Spleen (tissue), 13 donors: ENCODE measurements at places on chromosomes 11 and 22. TPM values are rescaled to one million over a fixed set of nuclear protein-coding genes. Genes with fewer than 3 reads are reported as not detected.

FADS1 gene
- 8.6 TPM for total RNA-seq

ROBO4 gene
- 172 TPM for total RNA-seq

ARHGAP8 gene
- total RNA-seq, result 36.2 TPM

OR5P2 gene
- total RNA-seq, result not detected

- peaks cover 6% of the 10 kb centered on the region for H3K27me3 ChIP-seq
- H3K36me3 ChIP-seq, result no peaks in the 10 kb centered on the region
- no peak overlapping the region for H3K4me3 ChIP-seq
These were observed 96.7 kb downstream of the RPS6KA4 start for GRCh38 chr11:64455456-64456261.

GRCh38 chr11:117181586-117182550 is 3.3 kb downstream of the SIDT2 start:
- peaks cover 19% of the 10 kb centered on the region for H3K4me1 ChIP-seq
- no peak for DNase-seq
- no peaks in the 10 kb centered on the region for H3K36me3 ChIP-seq
- no peaks in the 10 kb centered on the region for H3K27me3 ChIP-seq
- no peak overlapping the region for H3K4me3 ChIP-seq

- H3K4me3 ChIP-seq, result no peak overlapping the region
- no peaks in the 10 kb centered on the region for H3K27me3 ChIP-seq
- no peak overlapping the region for H3K27ac ChIP-seq
These were observed 17.8 kb upstream of the WNT7B start for GRCh38 chr22:45994491-45995404.

- no peaks in the 10 kb centered on the region for H3K27me3 ChIP-seq
- no peaks in the 10 kb centered on the region for H3K4me1 ChIP-seq
- no peak for DNase-seq
- H3K4me3 ChIP-seq, result no peak overlapping the region
- H3K27ac ChIP-seq, result no peak overlapping the region
- no peaks in the 10 kb centered on the region for H3K36me3 ChIP-seq
These were observed 91.1 kb downstream of the MYO18B start for GRCh38 chr22:25833091-25833490.

DNA sequence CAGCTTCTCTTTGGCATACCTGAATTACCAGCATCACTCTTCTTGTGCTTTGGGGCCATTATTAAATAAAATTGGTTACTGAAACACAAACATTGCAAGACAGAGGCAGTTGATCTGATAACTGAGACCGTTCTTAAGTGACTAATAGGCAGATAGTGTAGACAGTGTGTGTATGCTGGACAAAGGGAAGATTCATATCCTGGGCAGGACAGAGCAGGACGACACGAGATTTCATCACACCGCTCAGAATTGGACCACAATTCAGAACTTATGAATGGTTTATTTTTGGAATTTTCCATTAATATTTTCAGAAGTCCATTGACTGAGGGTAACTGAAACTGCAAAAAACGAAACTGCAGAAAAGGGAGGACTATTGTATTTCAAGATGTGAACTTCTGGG is 68.6 kb downstream of the LDLRAD3 start:
- no peaks in the 10 kb centered on the region for H3K4me1 ChIP-seq
- no peak overlapping the region for H3K4me3 ChIP-seq
- no peak overlapping the region for H3K27ac ChIP-seq

- no peaks in the 10 kb centered on the region for H3K36me3 ChIP-seq
- H3K4me3 ChIP-seq, result no peak overlapping the region
- H3K27me3 ChIP-seq, result no peaks in the 10 kb centered on the region
- no peak for DNase-seq
These were observed 115.5 kb upstream of the ISX start for GRCh38 chr22:34950489-34950888.

- DNase-seq, result peak; percentile 53
- no peaks in the 10 kb centered on the region for H3K36me3 ChIP-seq
- H3K4me1 ChIP-seq, result no peaks in the 10 kb centered on the region
These were observed 48.1 kb downstream of the DSCAML1 start for GRCh38 chr11:117748771-117749540.

DNA sequence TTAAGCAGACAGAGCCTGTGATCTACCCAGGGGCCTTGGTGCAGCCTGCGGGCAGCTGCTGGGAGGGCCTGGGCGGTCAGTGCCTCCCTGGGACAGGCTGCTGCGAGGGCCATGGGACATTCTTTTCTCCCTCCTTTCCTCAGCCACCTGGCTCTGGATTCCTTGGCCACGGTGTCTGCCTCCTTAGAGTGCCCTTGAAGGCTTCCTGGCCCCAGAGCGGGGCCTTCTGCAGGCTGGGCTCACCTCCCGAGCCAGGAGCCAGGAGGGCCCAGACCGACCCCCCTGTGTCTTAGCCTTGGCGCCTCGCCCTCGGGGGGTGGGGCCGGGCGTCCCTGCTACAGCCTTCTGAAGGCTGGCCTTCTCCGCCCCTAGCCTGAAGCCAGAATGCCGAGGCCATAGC is 231.2 kb downstream of the TBC1D22A start:
- H3K4me1 ChIP-seq, result peaks cover 16% of the 10 kb centered on the region
- DNase-seq, result no peak
- no peaks in the 10 kb centered on the region for H3K27me3 ChIP-seq
- no peak overlapping the region for H3K4me3 ChIP-seq

DNA sequence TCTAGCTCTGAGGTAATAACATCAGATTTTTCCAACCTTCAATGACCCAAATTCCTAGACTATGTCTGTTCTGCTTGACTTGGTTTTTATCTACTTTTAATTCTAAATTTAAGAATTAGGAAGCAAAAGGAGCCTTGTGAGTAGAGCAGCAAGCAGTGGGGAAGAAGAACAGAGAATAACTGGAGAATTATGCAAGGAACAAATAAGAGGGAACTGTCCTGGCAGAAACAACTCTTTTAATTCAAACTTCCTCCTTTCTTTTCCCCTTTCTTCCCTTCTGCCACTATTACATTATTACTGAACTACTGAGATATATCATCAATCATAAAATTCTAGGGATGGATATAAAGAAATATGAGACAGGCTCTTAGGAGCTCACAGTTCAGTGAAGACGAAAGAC is 276.1 kb downstream of the SBF2 start:
- H3K36me3 ChIP-seq, result no peaks in the 10 kb centered on the region
- no peaks in the 10 kb centered on the region for H3K27me3 ChIP-seq
- H3K4me3 ChIP-seq, result no peak overlapping the region

DNA sequence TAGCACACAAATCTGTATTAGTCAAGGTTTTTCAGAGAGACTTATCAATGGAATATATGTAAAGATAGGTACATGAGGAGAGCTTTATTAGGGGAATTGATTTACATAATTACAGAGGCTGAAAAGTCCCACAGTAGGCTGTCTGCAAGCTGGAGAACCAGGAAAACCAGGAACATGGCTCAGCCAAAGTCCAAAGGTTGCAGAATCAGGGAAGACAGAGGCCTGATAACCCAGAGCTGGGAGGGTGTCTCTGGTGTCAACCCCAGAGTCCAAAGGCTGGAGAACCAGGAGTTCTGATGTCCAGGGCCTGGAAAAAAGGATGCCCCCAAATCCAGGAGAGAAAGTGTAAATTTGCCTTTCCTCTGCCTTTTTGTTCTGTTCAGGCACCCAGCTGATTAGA is 16.3 kb upstream of the OR5F1 start:
- no peaks in the 10 kb centered on the region for H3K4me1 ChIP-seq
- DNase-seq, result no peak
- no peaks in the 10 kb centered on the region for H3K36me3 ChIP-seq
- H3K27me3 ChIP-seq, result no peaks in the 10 kb centered on the region

DNA sequence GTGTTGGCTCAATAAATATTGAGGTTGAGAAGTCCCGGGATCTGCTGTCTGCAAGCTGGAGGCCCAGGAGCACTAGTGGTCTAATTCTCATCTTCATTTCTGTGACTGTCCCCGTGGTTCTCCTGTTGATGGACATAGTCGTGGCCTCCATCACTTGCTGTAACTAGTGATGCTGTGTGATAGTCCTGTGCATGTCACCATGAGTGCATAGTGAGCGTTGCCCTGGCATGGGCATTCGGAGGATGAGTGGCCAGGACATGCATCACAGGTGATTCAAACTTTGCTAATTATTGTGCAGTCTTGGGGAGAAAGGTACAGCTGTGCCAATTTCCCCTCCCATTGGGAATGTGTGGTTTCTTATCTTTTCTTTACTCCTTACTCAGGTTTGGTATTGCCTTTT is 902.2 kb downstream of the BRD1 start:
- H3K27ac ChIP-seq, result no peak overlapping the region
- no peak for DNase-seq
- H3K4me1 ChIP-seq, result no peaks in the 10 kb centered on the region
- no peak overlapping the region for H3K4me3 ChIP-seq
- no peaks in the 10 kb centered on the region for H3K36me3 ChIP-seq

DNA sequence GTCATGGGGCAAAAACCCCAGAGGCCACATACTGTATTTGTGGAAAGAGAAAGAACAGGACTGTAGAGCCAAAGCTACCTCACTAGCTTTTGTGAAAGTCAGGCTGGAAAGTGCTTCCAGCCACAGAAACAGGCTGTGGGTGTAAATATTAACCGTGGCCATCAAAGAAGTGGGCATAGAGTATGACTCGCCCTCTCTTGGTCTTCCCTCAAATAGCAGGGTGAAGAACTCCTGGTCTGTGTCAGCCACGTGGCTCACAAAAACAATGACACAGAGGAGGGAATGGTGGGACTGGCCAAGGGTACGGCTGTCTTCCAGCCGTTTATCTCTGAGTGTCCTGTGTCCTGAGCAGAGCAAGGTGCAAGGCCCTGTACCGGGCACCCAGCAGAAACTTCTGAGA is 37.6 kb upstream of the UBASH3B start:
- H3K4me3 ChIP-seq, result no peak overlapping the region
- no peak overlapping the region for H3K27ac ChIP-seq
